ENCODE measurements at places on chromosomes 2 and 18.

GRCh38 chr18:59478591-59478990 lies 119.5 kb upstream of the LMAN1 start:
- DNase-seq, result no peak

DNA sequence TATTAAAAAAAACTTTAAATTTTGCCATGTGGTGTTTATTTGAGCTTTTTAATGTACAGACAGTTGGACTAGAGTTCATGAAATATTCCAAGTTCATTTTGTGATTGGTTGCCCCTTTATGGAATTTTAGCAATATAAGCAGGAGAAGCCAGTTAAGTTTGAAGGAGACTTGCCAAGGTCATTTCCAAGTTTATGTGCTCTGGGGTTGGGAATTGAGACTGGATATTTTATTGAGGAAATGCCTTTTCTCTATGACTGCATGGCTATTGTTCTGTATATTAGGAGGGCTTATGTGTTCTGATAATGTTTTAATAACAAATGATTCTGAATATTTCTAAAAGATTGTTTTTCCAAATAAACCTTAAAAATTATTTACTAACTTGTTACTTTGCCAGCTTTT lies 67.0 kb upstream of the TCF4 start:
- no peak for DNase-seq

DNA sequence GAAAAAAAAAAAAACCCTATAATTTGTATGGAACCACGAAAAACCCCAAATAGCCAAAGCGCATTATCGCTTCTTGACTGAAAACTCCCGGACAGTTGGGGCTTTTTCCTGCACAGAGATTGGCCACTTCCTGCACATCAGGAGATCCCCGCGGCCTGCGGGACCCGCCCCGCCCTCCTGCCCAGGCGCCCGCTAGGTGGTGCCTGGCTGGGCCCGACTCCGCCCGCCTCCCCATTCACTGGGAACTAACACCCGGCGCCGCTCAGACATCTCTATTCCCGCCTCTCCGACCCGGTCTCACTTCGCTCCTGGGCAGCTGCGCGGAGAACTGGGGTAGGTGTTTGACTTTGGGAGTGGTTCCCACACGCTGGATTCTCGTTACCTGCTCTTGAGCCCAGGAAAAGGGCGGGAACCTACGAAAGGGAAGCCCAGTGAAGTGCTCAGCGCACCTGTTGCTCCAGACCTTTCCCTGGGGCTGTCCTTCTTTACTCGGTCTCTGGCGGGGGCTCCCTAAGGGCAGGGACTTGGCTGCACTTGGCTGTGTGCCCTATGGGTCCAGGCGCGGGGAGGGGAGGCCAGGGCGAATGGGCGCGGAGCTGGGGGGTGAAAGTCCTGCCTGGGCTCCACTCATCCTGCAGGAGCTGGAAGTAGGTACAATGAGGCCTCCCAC lies at the start of gene HMSD:
TSS of gene HMSD (plus strand) at position 234 of the 670 bp plus-strand sequence. CDS start 4,155 bp downstream, outside the sequence.
- no peak for DNase-seq

DNA sequence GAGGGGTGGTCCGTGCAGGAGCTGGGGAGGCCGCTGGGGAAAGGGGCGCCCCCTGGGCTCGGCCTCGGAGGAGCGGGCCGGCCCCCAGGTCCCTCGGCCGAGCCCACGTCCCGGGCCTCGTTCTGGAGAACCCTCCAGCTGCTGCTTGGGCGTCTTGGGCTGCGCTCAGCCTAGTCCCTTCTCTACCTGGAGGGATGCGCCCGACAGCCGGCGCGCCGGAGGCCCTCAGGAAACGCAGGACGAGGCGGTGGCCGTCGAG lies 293 bp upstream of the D2HGDH start:
- no peak for DNase-seq

GRCh38 chr2:156447761-156448160 lies 11.6 kb downstream of the GPD2 start:
- no peak for DNase-seq

Data from epithelial cell of proximal tubule (primary cell).